ENCODE measurements at places on chromosomes 2 and 18.

DNA sequence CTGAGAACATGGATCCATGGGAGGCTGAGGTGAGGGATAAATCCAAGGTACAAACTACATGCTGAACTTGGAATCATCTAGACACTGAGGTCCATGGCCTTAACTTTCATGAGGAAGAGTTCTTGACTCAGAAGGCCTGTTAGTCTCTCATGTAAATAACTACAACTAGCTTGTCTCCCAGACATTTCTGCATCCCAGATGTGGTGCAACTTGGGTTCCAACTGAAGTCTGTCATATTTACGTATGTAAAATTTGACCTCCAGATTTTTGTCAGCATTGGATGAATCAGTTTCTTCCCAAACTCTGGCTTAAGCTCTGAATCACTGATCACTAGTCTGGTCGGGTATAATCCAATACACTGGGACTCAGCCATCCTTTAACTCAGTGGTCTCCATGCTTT, 306.9 kb downstream of the PDE11A start:
- DNase-seq: no peak

- DNase-seq: no peak
Measured at GRCh38 chr18:28588884-28589549, 412.1 kb upstream of the CDH2 start.

GRCh38 chr18:74375999-74376398, 60.4 kb downstream of the C18orf63 start:
- DNase-seq: no peak

DNA sequence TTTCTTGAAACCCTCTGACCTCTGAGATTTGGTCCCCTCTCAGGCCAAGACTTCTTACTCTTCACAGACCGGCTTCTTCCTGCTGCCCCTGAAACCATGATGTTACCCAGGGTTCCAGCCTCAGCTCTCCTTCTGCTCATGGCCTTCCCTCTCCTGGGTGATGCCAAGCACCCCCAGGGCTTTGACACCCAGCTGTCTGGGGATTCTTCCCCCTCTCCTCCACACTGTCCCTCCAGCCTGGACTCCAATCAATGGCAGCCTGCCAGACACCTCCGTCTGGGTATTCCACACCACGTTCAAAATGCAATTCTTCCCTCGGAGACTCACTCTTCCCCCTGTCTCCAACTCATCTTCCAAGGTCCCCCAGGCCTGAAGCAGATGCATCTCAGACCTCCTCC, 25.0 kb downstream of the SPP2 start:
- no peak for DNase-seq

DNA sequence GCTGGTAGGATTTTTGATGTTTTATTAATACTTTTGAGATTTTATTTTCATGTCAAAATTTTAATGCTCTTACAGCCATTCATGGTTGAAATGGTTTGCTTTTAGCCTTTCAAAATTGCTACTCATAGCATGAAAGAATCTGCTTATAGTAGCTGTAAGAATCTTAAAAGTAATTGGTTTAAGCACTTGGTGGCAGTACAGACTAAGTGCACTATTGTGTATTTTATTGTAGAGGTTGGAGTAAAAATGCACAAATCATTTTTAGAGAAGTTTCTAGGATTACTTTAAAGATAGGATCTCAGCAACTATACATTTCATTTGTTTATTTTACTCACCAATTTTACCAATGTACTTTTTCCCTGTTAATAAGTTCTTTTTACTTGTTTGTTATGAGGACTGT, 205.8 kb downstream of the SPAG16 start:
- no peak for DNase-seq

GRCh38 chr2:197205585-197206215, 104.9 kb downstream of the ANKRD44 start:
- DNase-seq: peak; percentile 74

GRCh38 chr2:47777277-47777937, 5.5 kb upstream of the MSH6 start:
- DNase-seq: no peak

- no peak for DNase-seq
Measured at GRCh38 chr2:42084231-42084671, 36.4 kb downstream of the PKDCC start.

- no peak for DNase-seq
Measured at GRCh38 chr2:2331881-2332280, 806 bp upstream of the MYT1L start.

DNA sequence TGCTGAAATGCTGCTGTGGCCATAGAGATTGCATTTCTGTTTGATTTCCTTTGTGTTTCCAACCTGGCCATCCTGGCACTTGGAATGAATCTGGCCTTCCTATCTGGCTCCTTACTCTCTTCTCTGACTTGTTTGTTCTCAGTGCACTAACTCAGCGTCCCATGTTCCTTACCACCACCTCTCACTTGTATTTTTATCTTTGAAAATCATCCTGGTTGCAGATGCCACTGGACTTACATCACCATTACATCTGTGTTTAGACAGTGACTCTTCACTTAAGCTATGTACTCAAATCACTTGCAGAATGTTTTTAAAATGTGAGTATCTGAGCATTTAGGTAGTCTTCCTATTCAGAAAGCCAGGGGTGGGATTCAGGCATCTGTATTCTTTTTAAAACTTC, 239.5 kb downstream of the WDR7 start:
- DNase-seq: no peak

- no peak for DNase-seq
Measured at GRCh38 chr2:64836566-64836965, 152.6 kb upstream of the SLC1A4 start.

GRCh38 chr2:40284797-40285196, 167.1 kb downstream of the SLC8A1 start:
- DNase-seq: no peak

GRCh38 chr2:65039640-65040039, 16.6 kb upstream of the CEP68 start:
- no peak for DNase-seq

DNA sequence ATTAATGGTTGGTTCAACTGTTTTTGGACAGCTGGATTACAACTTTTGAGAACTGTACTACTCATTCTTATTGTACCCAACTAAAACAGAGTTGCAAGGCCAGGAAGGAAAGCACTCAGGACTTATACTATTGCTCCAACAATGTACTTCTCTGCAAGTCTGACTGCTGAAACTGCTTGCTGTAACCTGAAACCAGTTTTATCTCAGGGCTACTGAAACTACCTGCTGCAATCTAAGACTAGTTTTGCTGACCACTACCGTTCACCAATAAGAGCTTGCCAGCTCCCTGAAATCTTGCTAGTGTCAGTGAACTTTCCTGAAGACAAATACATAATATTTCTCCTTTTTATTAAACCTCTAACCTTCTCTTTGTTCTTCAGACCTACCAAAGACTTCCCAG, 157.3 kb downstream of the CDCA7 start:
- DNase-seq: no peak

DNA sequence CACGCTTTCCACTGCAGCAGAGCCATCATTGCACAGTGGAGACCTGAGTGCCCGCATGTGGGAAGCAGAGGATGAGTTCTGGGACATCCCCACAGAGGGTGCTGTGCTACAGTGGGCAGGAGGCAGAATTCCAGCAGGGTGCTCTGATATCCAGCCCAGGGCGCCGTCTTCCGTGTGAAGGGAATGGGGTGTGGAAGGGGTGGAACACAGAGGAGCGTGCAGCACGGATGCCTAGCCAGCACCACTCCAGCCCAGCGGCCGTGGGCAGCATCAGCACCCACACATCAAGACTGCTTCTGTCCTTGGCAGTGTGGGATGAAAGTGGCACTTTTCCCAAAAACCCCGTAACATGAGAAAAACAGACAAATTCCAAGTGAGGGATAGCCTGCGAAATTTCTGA, 134.3 kb downstream of the ZNF236 start:
- no peak for DNase-seq

DNA sequence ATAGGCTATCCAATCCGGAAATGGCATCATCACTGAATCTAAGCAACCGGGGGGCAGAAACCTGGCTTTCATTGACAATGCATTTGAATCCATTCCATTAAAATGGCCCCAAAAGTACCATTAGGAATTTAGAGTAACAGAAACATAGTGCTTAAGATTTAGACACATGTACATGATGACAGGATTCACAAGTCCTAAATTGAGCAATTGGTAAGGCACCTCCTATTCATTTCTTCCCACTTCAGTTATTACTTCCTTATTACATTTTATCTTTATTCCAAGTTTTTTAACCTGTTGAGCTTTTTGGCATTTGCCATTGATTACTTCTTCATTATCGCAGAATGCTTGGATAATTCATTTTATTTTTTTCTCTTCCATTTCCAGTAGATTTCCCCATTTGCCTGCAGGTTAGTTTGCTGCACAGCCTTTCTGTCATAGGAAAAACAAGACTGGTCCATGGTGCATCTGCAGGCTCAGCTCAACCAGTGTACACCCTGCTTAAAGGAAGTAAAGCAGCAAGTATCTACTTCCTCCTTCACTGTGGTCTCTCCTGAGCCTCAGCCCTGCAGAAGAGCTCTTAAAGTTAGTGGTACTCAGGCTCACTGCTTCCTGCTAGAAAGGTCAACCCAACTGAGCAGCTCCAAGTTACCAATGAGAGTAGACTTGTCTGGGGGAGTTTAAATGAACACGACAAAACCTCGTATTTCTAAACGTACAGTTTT, 89.2 kb downstream of the DOCK10 start:
- peak; percentile 43 for DNase-seq

DNA sequence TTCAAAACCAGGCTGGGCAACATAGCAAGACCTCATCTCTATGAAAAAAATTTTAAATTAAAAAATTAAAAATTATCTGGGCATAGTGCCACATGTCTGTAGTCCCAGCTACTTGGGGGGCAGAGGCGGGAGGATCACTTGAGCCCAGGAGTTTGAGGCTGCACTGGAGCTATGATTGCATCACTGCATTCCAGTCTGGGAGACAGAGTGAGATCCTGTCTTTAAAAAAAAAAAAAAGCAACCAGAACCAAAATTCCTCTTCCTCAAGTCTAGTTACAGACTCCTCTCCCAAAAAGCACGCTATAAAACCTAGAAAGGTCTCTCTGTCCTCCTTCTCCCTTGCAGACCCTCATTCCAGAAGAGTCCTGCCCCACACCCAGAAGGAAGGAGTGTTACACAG, 23.9 kb downstream of the TNFAIP6 start:
- DNase-seq: no peak

DNA sequence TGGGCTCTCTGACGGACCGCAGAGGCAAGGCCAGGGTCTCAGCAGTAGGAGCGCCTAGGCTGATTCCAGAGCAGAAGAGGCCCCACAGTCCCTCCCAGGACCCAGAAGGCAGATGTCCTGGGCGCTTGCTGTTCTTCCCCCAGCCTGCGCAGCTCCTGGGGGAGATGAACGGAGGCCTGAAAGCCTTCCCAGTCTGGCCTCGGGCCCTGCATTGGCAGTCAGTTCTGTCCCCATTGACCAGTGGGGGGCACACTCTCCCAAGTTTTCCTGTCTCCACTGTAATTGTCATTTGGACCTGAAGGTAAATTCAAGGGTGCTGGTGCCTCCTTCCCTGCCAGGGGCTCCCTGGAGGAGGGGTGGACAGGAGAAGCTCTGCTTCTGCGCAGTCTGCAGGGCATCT, 345.7 kb downstream of the CYP26B1 start:
- peak; percentile 15 for DNase-seq

- no peak for DNase-seq
Measured at GRCh38 chr2:54481686-54482085, 25.6 kb downstream of the SPTBN1 start.

GRCh38 chr2:27888790-27889189, 1.4 kb downstream of the RBKS start:
- no peak for DNase-seq
